ENCODE measurements at places on chromosomes 5 and 9.

DNA sequence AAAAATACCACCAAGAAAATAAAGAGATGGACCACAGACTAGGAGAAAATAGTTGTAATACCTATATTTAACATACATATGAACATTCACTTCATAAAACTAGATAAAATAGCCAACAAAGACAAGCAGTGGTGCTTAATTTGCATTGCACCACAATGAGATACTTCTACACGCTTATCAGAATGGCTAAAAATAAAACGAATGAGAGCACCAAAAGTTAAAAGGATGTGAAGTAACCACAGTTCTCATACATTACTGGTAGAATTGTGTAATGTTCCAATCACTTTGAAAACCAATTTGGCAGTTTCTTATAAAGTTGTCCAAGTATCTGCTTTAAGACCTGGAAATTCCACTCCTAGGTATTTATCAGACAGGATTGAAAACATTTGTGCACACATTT lies 198.9 kb upstream of the SGCD start:
- DNase-seq, result no peak

- DNase-seq, result no peak
These were observed 469.0 kb upstream of the PTGER4 start for GRCh38 chr5:40210694-40211093.

DNA sequence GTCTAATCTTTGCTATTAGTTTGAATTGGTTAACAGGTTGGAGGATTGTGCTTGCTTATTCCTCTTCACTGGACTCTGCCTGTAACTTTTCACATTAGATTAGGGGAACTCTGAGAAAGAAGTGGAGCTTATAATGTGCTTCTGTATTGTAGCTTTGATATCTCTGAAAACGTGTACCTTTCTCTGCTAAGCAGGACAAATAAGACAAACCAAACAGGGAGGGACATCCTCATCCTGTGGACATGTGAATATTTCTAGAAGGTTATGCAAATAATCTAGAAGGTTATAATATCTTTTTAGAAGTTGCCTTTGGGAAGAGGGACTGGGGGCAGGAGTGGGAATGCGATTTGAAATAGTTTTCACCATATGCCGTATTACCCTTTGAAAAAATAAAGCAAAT lies 11.7 kb downstream of the IQGAP2 start:
- DNase-seq, result no peak

DNA sequence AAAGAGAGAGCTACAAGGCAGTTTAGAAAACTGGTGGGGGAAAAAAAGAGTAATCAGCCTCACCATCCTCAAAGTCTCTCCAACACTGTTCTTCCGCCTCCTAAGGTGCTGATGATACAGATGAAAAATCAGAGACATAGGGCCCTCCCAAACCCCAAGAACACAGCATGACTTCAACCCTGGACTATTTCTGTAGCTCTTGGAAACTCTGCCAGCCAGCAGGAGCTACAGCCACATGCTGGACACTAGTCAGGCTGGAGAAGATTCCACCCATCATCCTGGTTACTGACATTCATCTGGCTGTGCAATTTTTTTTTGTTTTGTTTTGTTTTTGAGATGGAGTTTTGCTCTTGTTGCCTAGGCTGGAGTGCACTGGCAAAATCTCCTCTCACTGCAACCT lies 42.4 kb downstream of the OXCT1 start:
- no peak for DNase-seq

GRCh38 chr9:69871118-69871834 lies 50.7 kb downstream of the CFAP95 start:
- no peak for DNase-seq

DNA sequence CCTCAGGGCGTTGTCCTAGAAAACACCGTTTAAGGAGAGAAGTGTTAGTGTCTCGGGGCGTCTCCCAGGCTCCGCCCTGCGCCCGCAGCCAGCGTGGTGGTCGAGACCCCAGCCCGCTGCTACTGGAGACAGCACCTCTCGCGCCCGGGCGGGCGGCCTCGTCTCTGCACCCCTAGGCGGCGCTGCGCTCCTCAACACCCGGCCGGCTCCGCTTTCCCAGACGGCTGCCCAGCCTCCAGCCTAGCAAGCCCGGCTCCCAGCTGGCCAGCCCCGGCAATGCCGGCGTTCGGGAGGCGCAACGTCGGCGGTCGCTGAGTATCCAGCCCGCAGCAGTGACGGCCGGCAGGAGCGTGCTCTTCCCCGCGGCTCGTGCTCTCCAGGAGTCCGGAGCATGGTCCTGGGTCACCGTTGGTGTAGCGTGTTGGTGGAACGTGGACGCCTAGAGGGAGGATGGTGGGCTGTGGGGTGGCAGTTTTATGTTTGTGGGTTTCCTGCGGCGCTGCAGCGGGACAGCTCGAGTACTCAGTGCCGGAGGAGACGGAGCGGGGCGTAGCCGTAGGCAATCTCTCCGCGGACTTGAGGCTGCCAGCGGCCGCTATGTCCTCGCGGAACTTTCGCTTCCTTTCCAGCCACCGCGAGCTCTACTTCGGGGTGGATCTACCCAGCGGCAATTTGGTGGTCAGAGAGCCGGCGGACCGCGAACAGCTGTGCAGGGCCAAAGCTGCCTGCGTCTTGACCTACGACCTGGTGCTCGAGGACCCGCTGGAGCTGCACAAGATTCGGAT lies 536 bp downstream of the PCDHAC1 start:
- DNase-seq, result peak; percentile 83
